Activated CD4-positive, alpha-beta T cell treated with anti-CD3 and anti-CD28 coated beads for 1 hour (primary cell): ENCODE measurements at places on chromosomes 12 and 14.

GRCh38 chr14:102927346-102927877 is 4.9 kb downstream of the AMN start:
- no peak for DNase-seq

- no peak for DNase-seq
Observed at GRCh38 chr12:69068448-69068847, 135.5 kb upstream of the CPM start.

GRCh38 chr14:79118291-79118690 is 948.1 kb downstream of the NRXN3 start:
- no peak for DNase-seq

GRCh38 chr12:7151532-7151931 is 21.4 kb downstream of the CLSTN3 start:
- DNase-seq, result no peak

- no peak for DNase-seq
Observed at GRCh38 chr14:59306775-59307174, 118.3 kb downstream of the DAAM1 start.

GRCh38 chr12:124921200-124922031 is 7.0 kb upstream of the UBC start:
- peak; percentile 46 for DNase-seq

DNA sequence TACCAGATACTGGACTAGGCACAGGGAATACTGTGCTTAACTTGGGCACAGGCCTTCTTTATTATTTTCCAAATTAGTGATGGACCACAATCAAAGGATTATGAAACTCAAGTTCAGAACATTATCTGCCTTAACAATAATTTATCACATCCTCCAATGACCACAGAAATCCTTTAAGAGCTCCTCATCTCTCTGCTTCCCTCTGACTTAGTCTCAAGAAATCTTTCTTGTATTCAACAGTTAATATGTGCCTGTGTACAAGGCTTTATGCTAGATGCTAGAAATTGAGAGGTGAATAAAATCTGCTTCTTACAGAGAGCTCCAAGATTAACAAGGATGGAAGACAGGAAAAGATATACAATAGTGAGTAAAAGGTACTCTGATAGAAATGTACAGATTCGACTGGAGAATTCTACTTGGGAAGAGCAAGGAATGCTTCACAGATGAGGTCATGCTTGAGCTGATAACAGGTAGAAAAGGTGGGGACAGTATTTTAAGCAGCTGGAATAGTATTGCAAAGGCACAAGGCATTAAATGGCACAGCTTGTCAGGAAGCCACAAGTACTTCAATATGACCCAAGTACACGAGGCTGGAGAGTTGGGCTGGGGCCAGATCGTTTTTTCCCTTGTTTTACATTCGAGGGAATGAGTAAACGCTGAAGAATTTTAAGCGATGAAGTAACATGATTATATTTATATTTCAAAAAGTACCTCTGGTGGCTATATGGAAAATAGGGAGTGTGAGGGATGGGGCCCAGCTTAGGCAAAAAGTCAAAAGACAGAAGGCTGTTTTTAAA is 55.1 kb upstream of the ARID2 start:
- DNase-seq, result no peak

GRCh38 chr12:66063916-66064315 is 66.6 kb downstream of the LLPH start:
- no peak for DNase-seq

- DNase-seq, result no peak
Observed at GRCh38 chr12:63995512-63995911, 151.0 kb downstream of the SRGAP1 start.

- DNase-seq, result no peak
Observed at GRCh38 chr14:36585100-36585499, 2.7 kb upstream of the NKX2-8 start.

DNA sequence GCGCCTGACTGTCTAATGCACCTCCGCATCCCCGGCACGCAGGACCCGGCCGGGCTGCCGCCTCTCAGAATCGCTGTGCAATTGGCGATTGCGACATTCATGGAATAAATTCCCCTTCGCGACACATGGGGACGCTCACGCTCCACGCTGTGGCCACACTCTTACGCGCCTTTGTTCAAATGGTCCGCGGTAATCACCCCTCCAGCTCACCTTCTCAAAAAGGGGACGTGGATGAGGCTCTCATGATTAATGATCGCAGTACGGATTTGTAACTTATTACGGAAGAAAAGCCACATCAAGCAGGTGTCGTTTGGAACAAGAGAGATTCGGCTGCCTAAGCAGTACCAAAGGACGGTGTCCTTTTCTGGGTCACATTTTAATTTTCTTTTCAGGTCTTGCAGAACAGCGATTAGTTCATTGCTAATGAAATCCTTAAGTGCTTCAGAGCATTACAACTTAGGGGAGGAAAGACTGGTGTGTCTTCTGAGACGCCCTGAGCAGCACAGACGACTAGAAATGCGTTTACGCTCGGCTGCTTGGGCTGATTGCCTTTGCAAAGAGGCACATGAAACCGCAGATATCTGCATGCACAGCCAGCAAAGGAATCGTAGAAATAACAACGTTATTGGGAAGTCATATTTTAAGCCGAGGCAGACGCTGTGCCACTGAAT is 37.3 kb upstream of the ADGRD1 start:
- DNase-seq, result no peak

- DNase-seq, result no peak
Observed at GRCh38 chr12:65695113-65695865, 129.0 kb upstream of the HMGA2 start.

- no peak for DNase-seq
Observed at GRCh38 chr12:121048442-121048841, 9.4 kb upstream of the OASL start.

DNA sequence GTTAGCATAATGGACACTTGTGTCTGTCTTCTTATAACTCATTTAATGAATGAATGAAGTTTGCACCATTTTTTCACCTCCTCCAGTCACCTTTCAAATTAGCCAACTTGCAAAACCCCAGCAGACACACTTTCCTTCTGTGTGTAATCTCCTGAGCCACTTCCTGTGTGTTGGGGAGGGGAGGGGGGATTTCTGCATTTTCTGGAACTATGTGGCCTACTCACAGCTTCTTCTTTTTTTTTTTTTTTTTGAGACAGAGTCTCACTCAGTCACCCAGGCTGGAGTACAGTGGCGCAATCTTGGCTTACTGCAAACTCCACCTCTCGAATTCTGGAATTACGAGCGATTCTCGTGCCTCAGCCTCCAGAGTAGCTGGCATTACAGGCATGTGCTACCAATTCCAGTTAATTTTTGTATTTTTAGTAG is 4.1 kb upstream of the SERPINA1 start:
- DNase-seq, result no peak

DNA sequence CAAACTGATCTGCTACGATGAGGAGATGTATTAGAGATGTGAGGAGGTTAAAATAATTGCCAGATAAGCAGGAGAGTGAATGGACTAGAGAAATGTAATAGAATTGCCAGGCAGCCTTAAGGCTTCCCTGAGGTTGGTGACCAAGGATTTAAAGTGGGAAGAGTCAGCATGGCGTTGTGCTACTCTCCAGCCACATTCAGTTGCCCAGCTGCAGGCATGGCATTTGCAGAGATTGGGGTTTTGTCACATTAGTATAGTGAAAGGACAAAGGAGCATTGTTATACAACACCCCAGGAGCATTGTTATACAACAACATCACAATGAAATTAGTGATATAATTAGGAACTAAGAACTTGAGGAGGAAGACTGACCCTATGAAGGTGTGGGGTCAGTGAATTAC is 31.7 kb downstream of the MARK3 start:
- no peak for DNase-seq

DNA sequence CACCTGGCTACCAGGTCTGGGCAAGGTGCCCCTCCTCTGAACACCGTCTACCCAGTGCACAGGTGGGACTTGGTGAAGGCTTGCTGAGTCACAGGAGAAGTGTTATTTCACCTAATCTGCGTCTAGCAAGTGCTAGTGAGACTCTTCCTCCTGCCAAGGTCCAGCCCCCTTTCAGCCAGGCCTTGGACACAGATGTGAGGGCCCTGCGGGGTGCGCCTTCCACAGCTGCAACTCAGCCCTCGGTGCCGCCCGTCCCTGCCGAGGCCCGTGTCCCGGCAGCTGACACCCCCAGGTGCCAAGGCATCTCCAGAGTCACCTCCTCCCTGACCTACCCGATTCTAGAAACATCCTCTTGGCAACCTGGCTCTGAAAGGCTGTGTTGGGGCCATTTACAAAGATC is 55.1 kb downstream of the PRIMA1 start:
- no peak for DNase-seq

DNA sequence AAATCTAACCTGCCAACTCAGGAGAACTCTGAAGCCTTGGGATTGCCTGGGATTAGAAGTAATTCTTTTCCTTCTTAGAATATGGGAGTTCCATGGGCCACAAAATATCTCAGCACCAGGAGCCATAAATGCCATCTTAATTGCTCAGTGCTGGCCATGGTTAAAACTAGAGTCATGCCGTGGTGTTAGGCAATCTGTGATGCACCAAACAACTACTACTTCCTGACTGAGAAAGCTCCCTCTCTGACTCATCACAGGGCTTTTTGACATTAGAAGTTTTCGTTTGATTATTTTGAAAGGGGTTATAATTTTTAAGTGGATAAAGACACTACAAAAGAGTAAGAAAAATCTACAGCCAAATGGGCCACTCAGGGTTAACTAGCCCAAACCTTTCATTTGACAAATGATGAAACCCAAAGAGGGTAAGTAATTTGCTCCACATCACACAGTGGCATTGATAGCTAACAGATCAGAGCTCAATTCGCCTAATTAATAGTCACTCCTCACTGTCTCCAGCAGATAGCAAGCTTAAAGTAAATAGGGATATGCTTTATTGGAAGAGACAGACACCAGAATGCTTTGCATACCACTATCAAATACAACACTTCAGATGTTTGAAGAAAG is 377.3 kb downstream of the EMP1 start:
- no peak for DNase-seq

DNA sequence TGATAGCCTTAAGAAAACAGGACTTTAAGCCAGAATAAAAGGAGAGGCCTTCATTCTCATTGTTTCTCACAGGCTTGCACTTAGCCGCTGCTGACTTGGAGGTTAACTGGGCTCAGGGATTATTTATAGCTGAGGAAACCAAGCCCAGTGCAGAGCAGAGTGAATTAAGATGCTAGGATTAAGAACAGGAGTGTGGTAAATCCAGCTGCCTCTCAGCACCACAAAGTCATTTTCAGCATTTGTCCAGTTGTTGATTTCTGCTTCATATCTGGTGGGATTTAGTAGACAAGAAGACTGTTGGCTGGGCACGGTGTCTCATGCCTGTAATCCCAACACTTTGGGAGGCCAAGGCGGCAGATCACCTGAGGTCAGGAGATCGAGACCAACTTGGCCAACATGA is 14.3 kb upstream of the KRT73 start:
- no peak for DNase-seq

DNA sequence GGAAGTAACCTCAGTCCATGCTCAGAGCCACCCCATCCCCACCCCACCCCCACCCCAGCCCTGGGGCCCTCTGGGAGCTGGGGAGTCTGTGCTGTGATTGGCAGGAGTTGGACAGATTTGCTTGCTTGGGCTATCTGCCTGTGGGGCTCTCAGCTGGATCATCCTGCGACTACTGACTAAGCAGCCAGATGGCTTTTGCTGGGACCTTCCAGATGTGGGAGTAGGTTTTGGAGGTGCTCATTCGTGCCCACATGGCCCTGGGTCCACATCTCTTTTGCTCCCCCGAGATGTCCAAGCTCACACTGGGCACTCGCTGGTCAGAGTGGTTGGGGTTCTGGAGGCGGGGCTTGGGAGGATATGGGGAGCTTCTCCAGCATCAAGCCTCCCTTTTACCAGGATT is 138.9 kb downstream of the TSPAN9 start:
- DNase-seq, result no peak

- no peak for DNase-seq
Observed at GRCh38 chr12:52398176-52398575, 8.0 kb downstream of the KRT82 start.

DNA sequence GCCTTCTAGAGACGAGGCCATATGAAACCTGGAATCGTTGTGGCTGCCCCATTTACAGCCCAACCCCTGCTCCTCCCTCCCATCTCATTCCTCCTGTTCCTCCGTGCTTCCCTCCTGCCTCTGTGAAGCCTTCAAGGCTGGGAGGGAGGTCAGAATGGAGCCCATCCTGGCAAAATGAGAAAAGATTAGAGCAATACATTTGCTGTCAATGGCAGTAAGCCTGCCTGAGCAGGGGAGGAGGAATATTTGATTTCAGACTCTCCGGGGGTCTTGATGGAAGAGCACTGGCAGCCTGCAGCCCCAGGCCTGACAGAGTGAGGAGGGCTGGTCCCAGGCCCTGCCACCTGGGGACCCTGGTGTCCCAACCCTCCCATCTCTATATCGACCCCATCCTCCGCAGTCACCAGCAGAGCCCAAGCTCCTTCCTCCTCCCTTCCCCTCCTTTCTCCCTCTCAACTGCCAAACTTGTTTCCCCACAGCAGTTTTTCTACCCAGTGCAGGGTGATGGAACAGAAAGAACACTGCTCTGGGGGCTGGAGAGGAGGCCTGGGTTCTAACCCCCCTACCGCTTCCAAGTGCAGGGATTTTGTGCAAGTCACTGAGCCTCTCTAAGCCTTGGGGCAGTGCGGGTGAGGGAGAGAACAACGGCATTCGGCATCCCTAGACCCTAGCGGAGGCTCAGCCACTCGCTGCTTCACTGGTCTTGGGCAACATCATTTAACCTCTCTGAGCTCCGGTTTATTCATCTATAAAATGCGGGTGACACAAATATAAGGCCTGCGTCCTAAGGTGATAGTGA is 16.0 kb upstream of the RACGAP1 start:
- no peak for DNase-seq

- no peak for DNase-seq
Observed at GRCh38 chr14:101071493-101071906, 168.0 kb upstream of the RTL1 start.

DNA sequence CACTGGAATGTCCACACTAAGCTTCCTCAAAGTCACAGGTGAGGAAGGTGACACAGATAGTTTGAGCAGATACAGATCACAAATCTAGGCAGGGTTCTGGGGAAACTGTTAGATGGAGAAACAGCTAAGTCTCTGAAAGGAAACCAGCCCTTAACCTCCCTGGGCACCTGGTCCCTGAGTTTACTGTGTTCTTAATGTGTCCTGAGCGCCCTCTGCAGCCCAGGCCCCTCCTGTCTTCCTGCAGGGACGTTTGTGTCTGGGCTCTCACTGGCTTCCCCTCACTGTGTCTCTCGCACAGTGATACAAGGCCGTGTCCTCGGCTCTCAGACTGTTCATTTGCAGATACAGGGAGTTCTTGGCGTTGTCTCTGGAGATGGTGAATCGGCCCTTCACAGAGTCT is 684.3 kb downstream of the TMEM121 start:
- no peak for DNase-seq

GRCh38 chr14:55607386-55607785 is 27.4 kb downstream of the KTN1 start:
- no peak for DNase-seq

- DNase-seq, result no peak
Observed at GRCh38 chr12:7411343-7411742, 32.6 kb downstream of the CD163L1 start.

DNA sequence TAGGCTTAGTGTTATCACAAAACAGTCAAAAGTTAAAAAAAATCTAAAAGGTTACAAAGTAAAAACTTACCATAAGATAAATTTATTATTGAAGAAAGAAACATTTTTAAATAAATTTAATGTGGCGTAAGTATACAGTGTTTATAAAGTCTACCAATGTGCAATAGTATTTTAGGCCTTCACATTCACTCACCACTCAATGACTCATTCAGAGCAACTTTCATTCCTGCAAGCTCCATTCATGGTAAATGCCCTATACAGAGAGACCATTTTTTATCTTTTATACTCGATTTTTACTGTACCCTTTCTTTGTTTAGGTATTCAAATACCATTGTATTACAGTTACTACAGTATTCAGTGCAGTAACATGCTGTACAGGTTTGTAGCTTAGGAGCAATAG is 124.5 kb downstream of the ANO4 start:
- DNase-seq, result no peak
